ENCODE measurements at places on chromosomes 4 and X. TPM values are rescaled to one million over a fixed set of nuclear protein-coding genes. Genes with fewer than 3 reads are reported as not detected.

Gene ZFX
- 15.1 TPM for polyA plus RNA-seq

DNA sequence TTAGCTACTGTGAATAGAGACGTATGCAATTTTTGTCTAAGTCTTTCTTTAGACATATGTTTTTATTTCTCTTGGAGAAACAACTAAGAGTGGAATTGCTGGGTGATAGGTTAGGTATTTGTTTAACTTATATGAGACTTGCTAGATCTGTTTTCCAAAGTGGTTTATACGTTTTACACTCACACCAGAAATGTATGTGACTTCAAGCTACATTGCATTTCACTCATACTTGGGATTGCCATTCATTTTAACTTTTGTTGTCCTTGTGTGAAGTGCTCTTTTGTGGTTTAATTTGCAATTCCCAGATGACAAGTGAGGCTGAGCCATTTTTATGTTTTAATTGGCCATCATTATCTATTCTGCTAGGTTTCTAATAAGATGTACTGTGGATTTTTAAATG lies 817.2 kb downstream of the GLUD2 start:
- DNase-seq = no peak

Gene AREG
- 0.33 TPM for polyA plus RNA-seq

GRCh38 chrX:21721195-21721594 lies 36.7 kb downstream of the SMPX start:
- DNase-seq = no peak

Gene MORC4
- 15.1 TPM for polyA plus RNA-seq

DNA sequence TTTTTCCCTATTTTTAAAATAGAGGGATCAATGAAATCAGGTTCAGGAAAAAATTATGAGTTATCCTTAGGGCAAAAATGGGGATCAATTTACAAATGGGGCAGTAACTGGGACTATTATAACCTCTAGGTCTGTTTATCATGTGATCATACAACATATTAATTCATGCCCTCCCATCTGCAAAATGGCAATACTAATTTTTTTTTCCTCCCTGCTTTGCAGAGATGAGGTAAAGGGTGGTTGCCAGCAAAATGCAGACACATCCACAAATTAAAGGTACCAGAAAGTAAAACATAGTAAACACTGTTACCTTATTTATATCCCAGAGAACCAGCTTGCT lies 467 bp downstream of the HSD17B11 start:
- DNase-seq = no peak

DNA sequence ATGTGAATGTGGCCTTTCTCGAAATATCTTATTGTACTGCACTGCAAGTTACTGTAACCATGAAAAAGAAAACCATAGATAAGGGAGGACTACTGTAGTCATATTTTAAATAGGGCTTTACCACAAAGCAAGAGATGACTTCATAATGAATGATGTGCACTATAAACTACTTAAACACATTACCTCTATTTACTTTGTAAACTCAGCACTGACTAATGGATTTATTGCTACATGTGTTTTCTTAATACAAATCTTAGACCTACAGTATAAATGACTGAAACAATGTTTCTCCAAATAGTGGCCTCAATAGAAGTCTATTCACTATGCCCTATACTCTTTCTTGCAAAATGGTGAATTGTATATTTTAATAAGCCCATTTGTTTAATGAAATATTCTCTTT lies 61.1 kb downstream of the HDX start:
- no peak for DNase-seq

- no peak for DNase-seq
Measured at GRCh38 chr4:122894827-122895226, 27.6 kb downstream of the NUDT6 start.

Gene ANK2
- 231 TPM for polyA plus RNA-seq

GRCh38 chrX:78838709-78839108 lies 91.2 kb downstream of the LPAR4 start:
- DNase-seq = no peak

Gene HELT
- polyA plus RNA-seq = not detected

DNA sequence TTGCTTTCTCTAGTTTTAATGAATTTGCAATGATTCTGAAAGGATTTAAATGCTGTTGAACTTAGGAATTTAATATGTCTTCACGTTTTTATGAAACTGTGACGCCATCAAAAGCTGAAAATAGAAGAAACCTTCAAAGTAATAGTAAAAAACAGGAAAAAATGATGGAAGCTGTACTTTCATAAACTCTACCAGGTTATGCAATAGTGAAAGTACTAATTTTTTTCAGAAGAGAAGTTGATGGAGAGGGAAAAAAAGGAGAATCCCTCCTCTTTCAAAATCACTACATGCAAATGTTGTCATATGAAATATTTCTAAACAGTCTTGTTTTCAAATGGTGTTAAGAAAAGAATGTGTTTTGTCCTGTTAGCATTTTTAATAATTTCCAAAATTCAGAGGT lies 73.6 kb downstream of the ZNF330 start:
- no peak for DNase-seq

- no peak for DNase-seq
Measured at GRCh38 chrX:100413229-100413628, 3.2 kb upstream of the PCDH19 start.

GRCh38 chrX:133857640-133858269 lies 127.6 kb downstream of the GPC3 start:
- DNase-seq = no peak

DNA sequence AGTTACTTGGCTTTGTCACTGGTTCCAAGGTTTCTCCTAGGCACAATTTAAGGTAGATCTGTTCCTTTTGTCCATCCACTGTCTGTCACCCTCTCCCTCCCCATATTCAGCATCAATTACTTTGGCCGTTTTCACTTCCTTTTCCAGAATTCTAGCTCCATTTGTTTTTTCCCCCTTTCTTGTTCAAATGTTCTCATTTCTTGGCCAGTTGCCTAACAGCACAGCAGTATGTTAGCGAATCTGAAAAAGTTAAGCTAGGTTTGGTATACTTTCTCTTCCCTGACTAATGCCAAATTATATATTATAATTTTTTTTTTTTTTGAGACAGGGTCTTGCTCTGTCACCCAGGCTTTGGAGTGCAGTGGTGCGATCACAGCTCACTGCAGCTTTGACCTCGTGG lies 409.1 kb upstream of the TEX13C start:
- DNase-seq = no peak

DNA sequence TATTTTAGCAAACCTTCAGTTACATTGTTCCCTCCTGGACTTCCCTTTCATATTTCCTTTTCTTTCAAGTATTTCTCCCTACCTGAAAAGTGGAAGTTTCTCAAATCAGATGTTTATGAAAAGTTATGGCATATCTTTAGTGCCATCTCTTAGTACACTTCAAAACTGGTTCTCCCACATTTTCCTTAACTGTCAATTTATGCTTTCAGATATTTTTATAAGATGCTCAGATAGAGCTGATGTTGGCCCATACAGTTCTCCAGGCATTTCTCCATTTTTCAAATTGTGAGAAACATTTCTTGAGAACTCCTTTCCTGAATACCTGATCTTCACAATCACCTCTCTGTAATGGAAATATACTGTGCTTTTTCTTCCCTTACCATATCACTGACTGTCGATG lies 32.5 kb upstream of the AP1AR start:
- no peak for DNase-seq

DNA sequence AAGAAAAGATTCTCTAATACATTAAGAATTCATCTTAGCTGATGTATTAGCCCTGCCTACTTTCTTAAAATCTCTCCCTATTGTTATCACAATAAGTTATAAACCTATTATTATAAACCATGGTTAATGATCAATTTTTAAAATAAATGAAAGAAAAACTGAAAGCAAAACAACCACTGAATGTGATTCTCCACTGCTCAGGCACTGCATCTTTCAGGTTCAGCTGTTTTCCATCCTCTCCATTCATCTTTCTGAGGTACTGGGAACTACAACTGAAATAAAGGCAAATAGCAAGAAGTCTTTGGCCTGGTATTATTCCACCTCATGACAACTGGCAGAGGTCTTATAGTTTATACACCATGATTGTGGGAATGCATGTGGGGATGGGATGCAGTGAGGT lies 798.9 kb upstream of the AADAT start:
- DNase-seq = no peak

DNA sequence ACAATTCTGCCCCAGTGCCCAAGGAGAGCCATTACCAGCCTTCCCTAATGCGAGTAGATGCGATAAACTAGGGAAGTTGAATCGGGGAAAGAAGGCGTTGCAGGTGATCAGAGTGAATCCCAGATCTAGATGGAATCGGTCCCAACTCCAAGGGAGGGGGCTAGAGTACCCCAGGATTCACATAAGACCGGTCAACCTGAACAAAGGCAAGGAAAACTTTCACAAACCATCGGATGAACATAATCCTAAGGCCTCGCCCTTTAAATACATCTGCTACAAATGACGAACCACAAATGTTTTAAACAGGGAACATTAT lies 11.2 kb upstream of the ZCCHC13 start:
- no peak for DNase-seq

- DNase-seq = no peak
Measured at GRCh38 chr4:41111791-41112190, 102.6 kb downstream of the APBB2 start.

DNA sequence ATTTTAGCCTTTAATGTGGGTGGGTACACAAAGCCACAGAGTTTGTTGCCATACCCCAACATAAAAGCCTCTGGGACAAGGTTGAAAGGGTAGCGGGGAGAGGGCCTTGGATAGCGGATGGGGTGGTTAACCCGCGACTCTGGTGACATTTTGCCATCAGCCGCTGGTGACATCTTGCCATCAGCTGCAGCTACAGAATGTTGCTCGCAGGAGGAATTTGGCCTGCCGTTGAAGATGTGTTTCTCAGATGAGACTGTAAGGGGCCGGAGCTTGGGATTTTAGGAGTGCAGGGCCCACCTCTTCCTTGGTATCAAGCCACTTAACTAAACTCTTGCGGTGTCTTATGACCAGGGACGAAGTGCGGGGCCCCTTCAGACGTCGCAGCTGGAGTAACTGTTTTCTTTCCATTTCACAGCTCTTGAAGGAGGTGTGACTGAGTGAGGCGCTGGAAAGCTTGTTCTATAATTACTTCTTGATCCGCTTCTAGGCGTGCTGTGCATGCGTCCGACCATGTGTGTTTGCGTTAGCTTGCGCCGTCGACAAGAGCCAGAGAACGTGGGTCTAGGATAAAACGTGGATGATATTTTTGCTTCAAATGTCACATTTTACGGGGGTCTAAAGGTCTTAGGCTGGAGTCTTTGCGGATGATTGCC lies 820 bp upstream of the RASL11B start:
- DNase-seq = no peak

- no peak for DNase-seq
Measured at GRCh38 chrX:149374751-149375150, 130.4 kb downstream of the IDS start.

Gene PWWP3B
- 1.3 TPM for polyA plus RNA-seq

GRCh38 chr4:5084911-5085475 lies 33.7 kb downstream of the STK32B start:
- no peak for DNase-seq

DNA sequence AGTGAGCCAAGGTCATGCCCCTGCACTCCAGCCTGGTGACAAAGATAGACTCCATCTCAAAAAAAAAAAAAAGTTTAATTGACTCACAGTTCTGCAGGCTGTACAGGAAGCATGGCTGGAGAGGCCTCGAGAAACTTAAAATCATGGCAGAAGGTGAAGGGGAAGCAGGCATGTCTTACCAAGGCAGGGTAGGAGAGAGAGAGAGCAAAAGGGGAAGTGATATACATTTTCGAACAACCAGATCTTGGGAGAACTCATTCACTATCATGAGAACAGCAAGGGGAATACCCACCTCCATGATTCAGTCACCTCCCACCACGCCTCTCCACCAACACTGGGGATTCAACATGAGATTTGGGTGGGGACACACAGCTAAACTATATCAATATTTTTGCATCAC lies 315.2 kb upstream of the HTR2C start:
- no peak for DNase-seq

DNA sequence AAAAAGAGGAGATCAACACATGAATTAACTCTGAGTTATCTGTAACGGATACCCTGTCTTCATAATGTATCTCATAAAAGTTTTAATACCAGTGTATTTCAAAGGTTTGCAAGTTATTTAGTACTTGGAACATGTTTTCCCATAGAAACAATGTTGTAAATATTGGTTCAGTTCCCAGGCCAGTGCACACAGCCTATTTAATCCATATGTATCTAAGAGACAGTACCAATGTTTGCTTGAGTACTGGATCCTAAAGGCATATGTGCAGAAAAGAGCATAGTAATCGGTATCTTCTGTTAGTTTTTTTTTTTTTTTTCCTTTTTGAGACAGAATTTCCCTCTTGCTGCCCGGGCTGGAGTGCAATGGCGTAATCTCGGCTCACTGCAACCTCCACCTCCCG lies 46.1 kb downstream of the SLIT2 start:
- no peak for DNase-seq

Gene NALF2
- polyA plus RNA-seq = 9.5 TPM

DNA sequence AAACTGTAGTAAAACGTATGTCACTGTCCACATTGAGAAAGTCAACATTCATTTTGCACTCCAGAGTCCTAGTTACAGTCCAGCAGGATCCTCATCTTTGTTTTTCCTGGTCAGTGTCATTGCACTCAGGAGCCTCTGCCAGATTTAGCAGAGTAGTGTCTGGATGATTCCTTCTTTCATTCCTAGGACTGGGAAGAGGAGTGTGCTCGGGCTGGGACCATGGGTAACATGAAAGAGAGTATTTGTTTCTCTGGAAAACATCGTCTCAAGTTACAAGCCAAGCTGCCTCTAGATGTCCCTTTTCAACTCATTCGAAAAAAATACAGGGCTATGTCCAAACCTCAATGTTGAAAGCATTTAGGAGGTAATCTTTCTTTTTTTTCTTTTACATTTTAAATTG lies 69.9 kb upstream of the TNIP3 start:
- DNase-seq = no peak

Gene FAM47E
- 9.5 TPM for polyA plus RNA-seq

DNA sequence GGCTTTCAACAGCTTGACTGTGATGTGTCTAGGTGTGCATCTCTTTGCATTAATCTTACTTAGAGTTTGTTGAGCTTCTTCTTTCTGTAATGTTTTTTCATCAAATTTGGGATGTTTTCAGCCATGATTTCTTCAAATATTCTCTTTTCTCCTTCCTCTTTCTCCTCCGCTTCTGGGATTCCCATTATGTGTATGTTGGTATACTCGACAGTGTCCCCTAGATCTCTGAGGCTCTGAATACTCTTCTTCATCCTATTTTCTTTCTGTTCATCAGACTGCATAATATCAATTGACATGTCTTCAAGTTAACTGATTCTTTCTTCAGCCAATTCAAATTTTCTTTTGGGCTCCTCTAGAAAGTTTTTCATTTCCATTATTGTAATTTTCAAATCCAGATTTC lies 25.9 kb downstream of the STPG2 start:
- no peak for DNase-seq

DNA sequence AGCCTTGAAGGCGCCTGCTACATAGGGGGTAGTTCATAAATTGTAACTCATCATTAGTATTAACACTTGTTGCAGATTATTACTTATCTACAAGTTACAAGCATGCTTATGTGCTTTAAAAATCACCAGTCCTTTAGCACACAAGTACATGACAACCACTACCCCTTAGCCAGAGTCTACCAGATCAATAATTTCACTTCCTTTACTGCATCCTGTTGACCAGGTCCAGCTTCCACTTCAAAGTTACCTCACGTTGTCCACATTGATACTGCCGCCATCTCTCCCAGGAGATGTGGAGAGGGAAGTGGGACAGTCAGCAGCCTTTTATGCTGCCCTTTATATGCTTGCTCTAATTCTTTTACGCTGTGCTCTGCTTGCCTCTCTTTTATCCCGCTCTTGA lies 231.3 kb upstream of the CXXC4 start:
- no peak for DNase-seq

GRCh38 chr4:187075514-187075913 lies 351.9 kb upstream of the FAT1 start:
- no peak for DNase-seq

Gene PABPC4L
- polyA plus RNA-seq = 2.0 TPM

- DNase-seq = no peak
Measured at GRCh38 chrX:11427453-11428071, 134.3 kb downstream of the AMELX start.
